ENCODE measurements at places on chromosomes 11 and 22. TPM values are rescaled to one million over a fixed set of nuclear protein-coding genes. Genes with fewer than 3 reads are reported as not detected.

Gene XKR3
- polyA plus RNA-seq, result not detected

DNA sequence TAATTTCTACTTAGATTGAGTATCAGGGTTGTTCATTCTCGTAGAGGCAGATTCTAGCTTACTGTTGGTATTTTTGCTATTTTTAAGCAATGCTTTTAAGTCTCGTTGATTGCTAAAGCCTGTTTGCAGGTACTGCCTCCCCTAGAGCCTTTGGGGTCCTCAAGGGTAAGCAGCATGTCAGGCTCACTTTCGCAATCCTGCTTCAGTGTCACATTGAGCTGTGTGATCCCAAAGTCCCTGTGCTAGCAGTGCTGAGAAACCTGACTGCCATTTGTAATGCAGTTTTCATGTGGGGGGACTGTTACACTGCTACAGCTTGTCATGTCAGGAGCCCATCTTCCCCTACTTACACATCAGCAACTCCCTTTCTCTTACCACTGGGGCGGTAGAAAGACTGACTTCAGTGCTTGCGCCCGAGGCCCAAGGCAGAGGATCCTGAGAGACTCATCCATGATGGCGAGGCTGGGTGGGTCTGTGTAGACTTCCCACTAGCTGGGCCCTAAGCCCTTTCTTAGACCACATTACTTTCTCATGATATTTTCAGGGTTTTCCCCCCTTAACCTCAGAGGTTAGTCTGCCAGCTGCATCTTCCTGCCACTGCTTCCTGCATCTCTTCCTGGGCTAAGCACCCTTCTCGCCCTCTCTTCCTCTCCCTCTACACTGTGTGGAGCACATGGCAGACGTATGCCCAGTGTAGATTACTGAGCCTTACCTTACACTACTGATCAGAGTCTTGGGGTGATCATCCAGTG is 40.8 kb upstream of the ST14 start:
- no peak for DNase-seq

DNA sequence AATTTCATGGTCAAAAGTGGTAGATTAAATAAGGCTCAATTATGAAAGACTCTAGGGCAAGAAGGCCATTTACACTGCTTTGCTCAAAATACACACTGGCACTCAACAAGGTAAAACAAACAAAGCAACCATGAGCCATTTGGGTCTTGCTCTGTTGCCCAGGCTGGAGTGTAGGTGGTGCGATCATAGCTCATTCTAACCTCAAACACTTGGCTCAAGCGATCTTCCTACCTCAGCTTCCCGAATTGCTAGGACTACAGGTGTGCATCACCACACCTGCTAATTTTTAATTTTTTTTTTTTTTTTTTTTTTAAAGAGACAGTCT is 10.9 kb upstream of the AGBL2 start:
- DNase-seq, result no peak

- no peak for DNase-seq
Observed at GRCh38 chr11:35402751-35403660, 16.4 kb downstream of the SLC1A2 start.

DNA sequence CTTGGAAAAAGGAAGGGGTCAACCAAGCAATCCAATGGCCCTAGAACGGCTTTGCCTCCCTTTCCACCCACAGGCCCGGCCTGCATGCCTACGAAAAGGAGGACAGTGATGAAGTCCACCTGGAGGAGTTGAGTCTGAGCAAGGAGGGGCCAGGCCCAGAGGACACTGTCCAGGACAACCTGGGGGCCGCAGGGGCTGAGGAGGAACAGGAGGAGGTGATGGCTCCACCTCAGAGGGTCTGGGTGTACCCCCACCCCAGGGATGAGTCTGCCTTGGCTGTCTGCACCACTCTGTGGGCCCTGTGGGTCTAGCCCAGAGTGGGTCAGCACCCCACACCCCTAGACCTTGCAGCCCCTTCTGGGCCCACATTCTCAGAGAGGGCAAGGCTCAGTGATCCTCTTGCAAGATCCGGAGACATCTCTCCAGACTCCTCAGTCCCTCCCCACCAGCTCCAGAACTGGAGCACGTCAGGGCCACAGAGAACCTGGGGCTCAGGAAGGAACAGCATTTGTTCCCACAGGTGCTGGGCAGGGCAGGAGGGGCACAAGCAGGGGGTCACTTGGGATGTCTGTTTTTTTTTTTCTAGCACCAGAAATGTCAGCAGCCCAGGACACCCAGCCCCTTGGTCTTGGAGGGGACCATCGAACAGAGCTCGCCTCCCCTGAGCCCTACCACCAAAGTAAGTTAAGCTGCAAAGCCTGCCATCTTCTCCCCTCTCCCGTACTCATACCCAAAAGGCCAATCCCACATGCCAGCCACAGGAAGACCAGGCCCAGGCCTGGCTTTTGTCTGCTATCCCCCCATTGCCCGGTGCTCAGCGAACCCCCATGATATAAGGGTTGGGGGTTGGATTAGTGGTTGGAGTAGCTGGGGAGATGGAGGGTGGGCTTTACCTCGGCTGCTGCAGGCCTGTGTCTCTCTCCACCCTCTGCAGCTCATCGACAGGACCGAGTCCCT is 8.1 kb downstream of the PRR33 start:
- no peak for DNase-seq

Gene RAB3IL1
- polyA plus RNA-seq, result 5.9 TPM

- no peak for DNase-seq
Observed at GRCh38 chr11:104678408-104678807, 219.9 kb downstream of the CASP12 start.

DNA sequence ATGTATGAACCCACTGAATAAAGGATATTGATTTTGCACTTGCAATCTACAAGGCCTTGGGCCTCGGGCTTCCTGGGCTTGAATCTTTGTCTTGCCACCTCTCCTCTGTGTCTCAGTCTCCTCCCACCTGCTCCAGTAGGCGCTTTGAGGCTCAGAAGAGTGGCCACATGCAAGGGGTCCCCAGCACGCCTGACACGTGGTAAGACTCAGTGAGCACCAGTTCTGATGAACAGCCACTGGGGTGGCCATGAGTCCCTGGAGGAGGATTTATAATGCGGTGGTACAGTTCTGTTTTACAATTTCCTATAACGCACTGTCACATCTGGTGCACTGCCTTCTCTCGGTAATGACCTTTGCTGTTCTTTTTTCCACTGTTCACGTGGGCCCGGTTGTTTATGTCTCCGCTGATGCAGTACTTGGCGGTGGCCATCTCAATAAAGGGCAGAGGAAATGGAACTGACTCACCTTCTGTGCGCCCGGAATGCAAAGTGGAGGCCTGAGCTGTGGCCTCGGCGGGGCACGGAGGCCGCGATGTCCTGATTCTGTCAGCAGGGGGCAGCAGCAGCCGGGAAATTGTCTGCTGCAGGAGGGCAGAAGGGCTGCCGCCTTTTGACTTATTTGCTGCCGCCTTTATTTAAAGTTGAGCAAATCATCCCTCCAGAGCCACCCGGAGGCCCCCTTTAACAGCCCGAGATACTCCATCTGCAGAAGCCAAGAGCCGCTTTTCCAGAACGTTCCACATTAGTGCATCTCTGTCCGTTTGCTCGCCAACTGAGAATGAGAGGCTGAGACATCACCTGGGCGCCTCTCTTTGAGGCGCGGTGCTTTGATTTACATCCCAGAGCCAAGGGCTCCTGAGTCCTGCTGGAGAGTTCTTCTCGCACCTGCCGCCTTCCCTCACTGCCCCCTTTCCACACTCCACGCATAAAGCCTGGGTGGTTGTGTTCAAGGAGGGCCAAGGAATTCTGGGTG is 6.0 kb upstream of the IFT27 start:
- peak; percentile 50 for DNase-seq

DNA sequence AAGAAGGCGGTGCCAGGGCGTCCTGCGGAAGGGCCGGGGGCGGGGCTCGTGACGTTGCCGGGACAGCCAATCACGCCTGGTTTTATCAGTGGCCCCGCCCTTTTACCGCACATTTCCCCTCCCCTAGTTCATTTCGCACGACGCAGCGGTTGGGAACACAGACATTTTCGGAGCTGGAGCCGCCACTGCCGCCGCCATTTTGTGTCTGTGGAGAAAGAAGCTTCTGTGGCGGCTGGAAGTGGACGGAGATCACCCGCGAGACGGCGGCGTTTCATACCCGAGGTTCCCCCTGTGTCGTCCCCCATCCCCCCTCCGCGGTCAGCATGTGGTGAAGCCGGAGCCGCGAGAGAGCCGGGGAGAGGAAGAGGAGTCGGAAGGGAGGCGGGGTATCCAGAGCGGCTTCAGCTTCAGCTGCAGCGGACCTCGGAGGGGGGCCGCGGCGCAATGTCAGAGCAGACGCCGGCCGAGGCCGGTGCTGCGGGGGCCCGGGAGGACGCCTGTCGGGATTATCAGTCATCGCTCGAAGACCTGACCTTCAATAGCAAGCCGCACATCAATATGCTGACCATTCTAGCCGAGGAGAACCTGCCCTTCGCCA is at the start of gene PCF11:
Gene PCF11 (plus strand): TSS at position 136 of the 598 bp plus-strand sequence. CDS start 309 bp downstream, at position 445.
- DNase-seq, result peak; percentile 100

DNA sequence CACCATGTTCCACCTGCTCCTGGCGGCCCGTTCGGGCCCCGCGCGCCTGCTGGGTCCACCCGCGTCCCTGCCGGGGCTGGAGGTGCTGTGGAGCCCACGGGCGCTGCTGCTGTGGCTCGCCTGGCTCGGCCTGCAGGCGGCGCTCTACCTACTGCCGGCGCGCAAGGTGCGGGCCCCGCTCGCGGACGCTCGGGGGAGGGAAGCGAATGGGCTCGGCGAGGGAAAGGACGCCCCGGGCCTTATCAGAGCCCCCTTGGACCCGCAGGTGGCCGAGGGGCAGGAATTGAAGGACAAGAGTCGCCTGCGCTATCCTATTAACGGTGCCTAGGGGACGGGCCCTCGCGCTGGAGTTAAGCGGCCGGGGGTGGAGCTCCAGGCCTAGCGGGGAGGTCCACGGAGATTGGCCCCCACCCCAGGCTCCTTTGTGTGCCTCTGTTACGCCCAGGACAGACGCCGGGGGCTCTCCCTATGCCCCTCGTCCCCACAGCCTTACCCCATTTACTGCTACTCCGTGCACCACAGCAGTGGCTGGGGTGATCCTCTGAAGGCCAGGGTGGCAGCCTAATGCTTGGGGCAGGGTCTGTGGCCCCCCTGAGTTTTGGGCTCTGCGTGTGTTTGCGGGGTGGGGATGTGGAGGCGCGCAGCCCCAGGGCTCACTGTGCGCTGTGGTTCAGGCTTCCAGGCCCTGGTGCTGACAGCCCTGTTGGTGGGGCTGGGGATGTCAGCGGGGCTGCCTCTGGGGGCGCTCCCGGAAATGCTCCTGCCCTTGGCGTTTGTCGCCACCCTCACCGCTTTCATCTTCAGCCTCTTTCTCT is 1.1 kb downstream of the TM7SF2 start:
- DNase-seq, result peak; percentile 56

DNA sequence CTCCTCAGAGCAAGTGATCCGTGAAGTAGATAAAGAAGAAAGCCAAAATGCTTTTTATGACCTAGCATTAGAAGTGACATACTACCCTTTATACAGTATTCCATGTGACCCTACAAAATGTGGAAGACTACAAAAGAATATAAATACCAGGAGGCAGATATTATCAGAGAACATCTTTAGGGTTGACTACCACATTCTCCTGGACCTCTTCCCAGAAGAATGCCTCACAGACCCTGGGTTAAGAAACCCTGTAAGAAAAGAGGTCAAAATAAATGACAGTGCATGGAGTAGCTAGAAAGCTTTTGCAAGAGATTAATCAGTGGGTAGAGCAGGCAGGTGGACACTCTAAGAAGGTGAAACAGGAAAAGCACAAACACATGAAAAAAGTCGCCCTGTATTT is 69.2 kb downstream of the FANCF start:
- DNase-seq, result no peak

Gene CCDC81
- polyA plus RNA-seq, result 0.22 TPM

- DNase-seq, result no peak
Observed at GRCh38 chr11:64285885-64286800, 495 bp downstream of the GPR137 start.

DNA sequence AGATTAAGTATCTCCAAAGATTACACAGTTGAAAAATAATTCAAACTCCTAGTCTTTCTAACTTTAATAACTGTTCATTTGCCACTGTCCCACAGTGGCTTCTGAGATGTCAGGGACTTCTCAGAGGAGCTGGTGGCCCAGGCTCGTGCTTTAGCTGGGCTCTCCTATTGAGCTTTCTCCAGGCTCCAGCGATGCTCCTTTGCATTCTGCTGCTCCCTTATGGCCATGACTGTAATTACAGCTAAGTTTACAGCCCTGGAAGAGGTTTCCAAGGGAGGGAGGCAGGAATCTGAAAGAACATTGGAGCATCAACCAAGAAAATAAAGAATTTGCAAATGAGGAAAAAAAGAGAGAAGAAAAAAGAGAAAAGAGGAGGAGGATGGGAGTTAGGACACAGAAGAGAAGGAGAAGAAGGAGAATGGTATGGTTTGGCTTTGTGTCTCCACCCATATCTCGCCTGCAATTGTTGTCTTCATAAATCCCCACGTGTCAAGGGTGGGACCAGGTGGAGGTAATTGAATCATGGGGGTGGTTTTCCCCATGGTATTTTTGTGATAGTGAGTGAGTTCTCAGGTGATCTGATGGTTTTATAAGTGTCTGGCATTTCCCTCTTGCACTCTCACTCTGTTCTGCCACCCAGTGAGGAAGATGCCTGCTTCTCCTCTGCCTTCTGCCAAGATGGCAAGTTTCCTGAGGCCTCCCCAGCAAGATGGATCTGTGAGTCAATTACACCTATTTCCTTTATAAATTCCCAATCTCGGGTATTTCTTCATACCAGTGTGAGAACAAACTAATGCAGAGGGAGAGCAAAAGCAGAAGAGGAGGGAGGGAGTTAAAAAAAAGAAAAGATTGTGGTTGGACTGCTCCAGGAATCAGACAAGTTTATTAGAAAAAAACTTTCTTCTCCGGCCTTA is 857.0 kb downstream of the KCNA4 start:
- DNase-seq, result peak; percentile 82

GRCh38 chr11:120815319-120816100 is 208.4 kb upstream of the TBCEL start:
- no peak for DNase-seq

Gene FOXR1
- 0.37 TPM for polyA plus RNA-seq

GRCh38 chr22:27241430-27242321 is 559.9 kb downstream of the MN1 start:
- DNase-seq, result peak; percentile 83

- no peak for DNase-seq
Observed at GRCh38 chr11:88474655-88475054, 137.1 kb upstream of the CTSC start.

Gene NXPE2
- not detected for polyA plus RNA-seq

- peak; percentile 4 for DNase-seq
Observed at GRCh38 chr11:82899186-82899820, 927 bp downstream of the PRCP start.

DNA sequence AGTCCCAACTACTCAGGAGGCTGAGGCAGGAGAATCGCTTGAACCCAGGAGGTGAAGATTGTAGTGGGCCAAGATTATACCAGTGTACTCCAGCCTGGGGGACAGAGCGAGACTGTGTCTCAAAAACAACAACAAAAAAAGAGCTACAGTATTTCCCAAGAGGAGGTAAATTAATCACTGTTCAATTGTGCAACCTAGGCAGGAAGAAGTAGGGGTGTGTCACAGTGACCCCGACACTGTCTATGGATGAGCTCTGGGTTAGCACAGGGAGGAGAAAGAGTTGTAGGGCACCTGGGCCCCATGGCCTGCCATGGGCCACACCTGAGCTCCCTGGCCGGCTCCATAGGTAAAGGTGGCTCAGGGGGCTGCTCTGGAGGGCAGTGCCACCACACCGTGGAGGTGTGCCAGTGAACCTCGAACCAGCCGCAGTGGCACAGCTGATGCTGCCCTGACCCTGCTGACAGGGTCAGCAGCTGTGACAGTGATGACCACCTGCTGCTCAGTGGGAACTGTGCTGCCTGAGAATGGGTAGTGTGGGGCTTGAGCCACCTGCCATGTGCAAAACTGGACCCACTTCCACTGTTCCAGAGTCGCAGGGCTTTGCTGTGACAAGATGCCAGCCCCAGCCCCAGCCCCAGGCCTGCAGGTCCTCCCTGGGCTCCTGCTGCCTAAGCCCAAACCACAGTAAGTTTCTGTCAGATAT is 84.0 kb upstream of the PITPNB start:
- DNase-seq, result no peak

- no peak for DNase-seq
Observed at GRCh38 chr11:126026579-126026978, 36.1 kb downstream of the CDON start.
